ENCODE measurements at places on chromosomes 2 and 18.

DNA sequence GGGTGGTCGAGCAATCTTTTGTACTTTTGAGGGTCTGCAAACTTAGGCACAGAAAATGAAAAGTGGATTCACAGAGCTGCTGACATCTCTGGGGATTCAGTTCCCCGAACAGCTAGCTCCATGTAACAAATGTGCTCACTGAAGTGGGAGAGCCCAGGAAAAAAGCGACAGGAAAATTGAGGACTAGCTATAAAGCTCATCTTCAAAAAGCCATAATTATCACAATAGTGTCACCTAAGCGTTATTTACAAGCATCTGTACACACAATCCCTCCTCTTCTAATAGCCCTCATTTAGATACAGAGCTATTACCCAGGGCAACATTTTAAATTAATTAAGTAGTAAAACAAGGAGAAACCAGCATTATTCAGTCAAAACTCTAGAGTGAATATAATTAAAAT is 36.1 kb downstream of the RNF152 start:
- ATAC-seq, result no peak

GRCh38 chr2:40592218-40592617 is 140.3 kb upstream of the SLC8A1 start:
- no peak for ATAC-seq

DNA sequence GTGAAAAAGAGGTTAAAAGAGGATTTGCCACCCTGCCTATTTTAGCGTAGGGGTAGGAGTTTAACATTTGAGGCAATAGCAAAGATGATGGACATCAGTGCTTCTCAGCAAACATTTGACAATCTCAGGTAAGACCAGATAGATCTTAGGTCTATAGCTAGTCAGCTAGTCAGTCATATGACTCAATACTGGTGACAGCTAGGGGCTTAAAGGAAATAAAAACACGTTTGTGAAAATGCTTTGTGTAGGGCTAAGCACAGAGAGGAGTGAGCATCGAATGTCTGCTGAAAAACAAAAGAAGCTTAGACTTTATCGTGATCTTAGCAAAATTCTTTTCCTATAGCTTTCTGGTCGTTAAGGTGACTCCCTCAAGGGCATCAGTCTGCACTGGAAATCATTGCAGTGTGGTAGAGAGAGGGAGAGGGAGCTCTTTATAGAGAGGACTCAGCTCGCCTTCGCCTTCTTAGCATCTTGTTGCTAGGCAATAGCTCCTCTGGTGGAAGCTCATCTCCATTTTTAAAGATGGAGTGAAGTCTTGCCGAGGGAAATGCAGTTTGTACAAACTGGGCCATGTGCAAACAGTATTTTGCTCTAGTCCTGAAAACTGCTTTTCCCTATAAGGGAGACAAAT is 62.8 kb upstream of the SLC38A11 start:
- no peak for ATAC-seq

DNA sequence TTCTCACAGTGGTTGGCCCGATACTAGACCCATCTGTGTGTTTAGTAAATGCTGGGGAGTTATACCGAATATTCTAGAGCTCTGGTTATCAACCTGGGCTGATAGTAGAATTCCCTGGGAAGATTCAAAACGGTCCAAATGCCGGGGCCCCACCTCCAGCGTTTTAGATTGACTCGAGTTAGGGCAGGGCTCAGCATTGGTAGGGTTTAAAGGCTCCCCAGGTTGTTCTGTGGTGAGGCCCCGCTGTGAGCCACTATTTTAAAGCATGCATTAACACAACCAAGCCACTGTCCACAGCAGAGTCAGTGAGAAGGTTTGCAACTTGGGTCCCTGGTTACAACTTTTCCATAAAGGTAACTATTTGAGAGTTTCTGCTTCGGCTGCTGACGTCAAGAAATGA is 73.6 kb downstream of the DYSF start:
- ATAC-seq, result no peak

DNA sequence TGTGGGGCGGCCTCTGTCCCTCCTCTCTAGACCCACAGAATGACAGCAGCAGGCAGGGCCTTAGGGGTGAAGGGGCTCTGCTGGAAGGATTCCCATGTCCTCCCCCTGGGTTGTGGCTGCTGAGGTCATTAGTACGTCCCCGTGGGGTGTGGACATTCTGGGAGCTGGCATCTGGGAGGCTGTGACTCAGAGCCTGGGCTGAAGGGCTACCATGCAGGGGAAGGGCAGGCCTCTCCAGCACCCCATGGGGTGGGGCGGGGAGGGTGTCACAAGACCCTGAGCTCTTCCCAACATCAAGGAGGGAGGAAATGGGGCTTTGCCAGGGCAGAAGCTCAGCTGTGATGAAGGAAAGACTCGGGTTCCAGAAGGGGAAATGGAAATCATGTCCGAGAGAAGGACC is 105.8 kb upstream of the SMAD2 start:
- no peak for ATAC-seq

- no peak for ATAC-seq
Measured at GRCh38 chr2:72630767-72631166, 195.1 kb downstream of the EXOC6B start.

GRCh38 chr2:4869154-4869553 is 823.0 kb upstream of the SOX11 start:
- ATAC-seq, result no peak

DNA sequence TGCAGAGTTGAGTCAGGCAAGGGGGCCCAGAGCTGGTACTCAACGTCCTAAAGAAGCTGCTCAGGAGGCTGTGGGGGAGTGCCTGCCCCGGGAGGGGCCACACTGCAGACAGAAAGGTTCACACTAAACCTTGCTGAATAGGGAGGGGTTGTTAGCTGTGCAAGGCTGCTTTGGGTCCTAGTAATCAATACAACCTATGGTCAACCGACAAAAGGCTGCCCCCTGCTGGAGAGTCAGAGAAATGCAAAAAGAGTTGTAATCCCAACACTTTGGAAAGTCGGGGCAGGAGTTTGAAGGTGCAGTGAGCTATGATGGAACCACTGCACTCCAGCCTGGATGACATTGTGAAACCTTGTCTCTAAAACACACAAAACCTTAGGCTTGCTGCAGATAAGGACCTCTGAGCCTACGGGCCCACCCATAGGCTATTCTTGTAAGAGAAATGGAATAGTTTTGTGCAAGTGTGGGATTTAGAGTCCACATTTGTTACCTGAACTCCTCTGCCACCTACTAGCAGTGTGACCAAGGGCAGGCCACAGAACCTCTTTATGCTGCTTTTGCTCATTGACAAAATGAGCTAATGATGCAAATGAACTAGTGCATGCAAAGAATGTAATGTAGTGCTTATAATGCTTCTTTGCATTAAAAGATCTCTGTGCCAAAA is 81.5 kb downstream of the PRPF40A start:
- peak; percentile 67 for ATAC-seq

DNA sequence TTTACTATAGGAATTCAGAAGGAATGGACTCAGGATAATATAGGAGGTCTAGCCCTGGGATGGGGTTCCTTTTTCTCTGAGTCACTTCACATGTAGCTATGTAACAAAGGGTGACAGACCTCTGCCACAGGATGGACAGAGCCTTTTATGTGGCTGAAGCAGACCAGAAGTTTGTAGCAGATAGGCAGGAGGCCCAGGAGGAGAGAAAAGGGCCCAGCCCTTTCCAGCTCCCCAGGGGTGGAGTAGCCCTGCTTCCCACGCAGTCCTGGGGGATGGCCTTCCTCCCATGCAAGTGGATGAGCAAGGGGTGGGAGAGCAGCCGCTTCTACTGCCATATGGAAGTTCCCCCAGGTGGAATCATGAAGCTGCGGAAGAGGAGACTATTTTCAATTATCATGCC is 40.3 kb downstream of the ARMC9 start:
- no peak for ATAC-seq
